ENCODE measurements at places on chromosomes 7 and 10. TPM values are rescaled to one million over a fixed set of nuclear protein-coding genes. Genes with fewer than 3 reads are reported as not detected.
A peak's percentile ranks its signal among the peaks of the same experiment; 100 is the strongest.

DNA sequence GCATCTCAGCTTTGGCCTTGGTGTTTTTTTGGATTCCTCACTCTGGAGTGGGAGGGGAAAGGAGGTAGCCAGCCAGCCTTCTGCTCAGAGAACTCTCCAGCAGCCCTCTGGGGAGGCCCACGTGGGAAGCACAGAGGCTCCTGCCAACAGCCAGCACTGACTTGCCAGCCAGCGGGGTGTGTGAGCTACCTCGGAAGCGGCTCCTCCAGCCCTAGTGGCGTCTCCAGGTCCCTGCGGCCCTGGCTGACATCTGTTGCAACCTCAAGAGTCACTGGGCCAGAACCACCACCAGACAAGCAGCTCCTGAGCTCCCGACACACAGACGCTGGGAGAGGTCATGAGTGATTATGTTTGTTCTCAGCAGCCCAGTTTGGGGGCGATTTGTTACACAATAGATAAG is 180.2 kb upstream of the FZD8 start:
- H3K27ac ChIP-seq, result no peak overlapping the region
- H3K4me3 ChIP-seq, result no peak overlapping the region
- no peaks in the 10 kb centered on the region for H3K27me3 ChIP-seq
- H3K4me1 ChIP-seq, result no peaks in the 10 kb centered on the region
- H3K36me3 ChIP-seq, result no peaks in the 10 kb centered on the region
- no peak for DNase-seq

DUSP5 gene
- total RNA-seq, result 61.7 TPM

CYP2C19 gene
- total RNA-seq, result not detected

DNA sequence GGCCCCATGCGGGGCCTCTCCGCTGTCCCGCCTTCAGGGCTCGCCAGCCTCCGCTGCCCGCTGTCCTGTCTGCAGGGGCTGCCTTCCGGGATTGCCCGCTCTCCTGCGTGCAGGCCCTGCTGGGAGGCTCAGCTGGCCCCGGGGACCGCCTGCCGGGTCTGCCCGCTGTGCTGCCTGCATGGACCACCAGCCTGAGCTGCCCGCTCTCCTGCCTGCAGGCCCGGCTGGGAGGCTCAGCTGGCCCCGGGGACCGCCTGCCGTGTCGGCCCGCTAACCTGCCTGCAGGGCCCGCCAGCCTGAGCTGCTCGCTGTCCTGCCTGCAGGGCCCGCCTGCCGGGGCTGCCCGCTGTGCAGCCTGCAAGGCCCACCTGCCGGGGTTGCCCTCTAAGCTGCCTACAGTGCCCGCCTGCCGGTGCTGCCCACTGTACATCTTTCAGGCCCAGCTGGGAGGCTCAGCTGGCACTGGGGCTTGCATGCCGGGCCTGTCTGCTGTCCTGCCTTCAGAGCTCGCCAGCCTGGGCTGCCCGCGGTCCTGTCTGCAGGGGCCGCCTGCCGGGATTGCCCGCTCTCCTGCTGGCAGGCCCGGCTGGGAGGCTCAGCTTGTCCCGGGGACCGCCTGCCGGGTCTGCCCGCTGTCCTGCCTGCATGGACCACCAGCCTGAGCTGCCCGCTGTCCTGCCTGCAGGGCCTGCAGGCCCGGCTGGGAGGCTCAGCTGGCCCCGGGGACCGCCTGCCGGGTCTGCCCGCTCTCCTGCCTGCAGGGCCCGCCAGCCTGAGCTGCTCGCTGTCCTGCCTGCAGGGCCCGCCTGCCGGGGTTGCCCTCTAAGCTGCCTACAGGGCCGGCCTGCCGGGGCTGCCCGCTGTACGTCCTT is 165.1 kb downstream of the GLRX3 start:
- no peak overlapping the region for H3K27ac ChIP-seq
- no peaks in the 10 kb centered on the region for H3K27me3 ChIP-seq
- DNase-seq, result peak; percentile 23
- H3K4me1 ChIP-seq, result no peaks in the 10 kb centered on the region
- no peak overlapping the region for H3K4me3 ChIP-seq

GRCh38 chr7:134031835-134032617 is 95.1 kb upstream of the LRGUK start:
- H3K4me1 ChIP-seq, result no peaks in the 10 kb centered on the region
- H3K36me3 ChIP-seq, result no peaks in the 10 kb centered on the region
- no peak for DNase-seq
- no peak overlapping the region for H3K27ac ChIP-seq

LRRN3 gene
- total RNA-seq, result 83.0 TPM

DNA sequence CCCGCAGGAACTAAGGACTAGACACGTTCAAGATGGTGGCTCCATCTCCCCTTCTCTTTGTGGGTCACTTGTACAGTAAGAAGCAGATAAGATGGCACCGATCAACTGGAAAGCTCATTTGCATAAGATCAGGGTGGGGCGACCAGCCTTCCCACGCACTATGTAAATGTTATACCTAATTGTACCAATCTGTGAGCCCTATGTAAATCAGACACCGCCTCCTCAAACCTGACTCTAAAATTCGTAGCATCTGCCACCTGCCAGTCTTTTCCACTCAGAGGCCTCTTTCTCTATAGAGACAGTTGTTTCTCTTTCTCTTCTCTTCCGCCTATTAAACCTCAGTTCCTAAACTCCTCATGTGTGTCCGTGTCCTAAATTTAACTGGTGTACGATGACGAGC is 324.5 kb downstream of the PHF14 start:
- H3K27me3 ChIP-seq, result no peaks in the 10 kb centered on the region
- no peak for DNase-seq
- H3K27ac ChIP-seq, result no peak overlapping the region
- no peak overlapping the region for H3K4me3 ChIP-seq

DNA sequence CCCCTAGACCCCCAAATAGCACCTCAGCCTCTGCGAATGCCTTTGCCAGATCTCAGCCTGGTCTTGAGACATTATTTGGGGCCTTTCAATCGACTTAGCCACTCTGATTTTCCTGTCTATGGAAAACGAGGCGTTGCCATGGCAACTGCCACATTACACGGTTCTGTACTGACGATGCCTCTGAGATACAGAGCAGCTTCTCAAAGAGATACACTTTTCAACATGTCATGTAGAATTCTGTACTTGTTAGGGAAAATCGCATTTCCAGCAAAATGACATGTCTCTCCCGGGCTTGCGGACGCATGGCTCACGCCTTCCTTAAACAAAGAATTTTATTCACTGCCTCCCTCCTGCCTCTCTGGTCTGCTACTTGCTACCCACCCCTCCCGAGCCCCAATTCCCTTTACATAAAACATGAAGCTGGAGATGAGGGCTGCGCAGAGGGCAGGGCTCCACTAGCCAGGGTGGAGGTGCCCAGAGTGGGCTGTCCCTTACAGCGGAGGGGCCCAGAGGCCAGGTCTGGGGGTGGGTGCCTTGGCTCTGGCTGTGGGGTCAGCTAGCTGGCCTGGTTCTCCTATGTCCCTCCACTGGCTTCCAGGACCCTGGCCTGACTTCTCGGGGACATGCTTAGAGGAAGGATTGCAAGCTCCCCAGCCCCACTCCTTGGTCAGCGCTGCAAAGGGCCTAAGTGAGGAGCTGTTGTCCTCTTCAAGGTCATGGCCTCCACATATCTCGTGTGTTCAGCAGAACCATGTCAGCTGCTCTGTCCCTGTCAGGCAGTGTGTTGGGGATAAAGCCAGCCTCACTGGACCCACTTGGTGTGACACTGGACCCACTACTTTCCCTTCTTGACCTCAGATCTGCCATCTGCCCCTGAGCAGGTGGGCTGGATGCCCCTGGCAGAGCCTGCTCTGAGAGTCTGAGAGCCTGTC is 342.5 kb downstream of the RPS24 start:
- H3K27ac ChIP-seq, result no peak overlapping the region
- no peaks in the 10 kb centered on the region for H3K36me3 ChIP-seq
- H3K4me3 ChIP-seq, result no peak overlapping the region
- no peak for DNase-seq
- H3K27me3 ChIP-seq, result no peaks in the 10 kb centered on the region

ANKRD1 gene
- 0.18 TPM for total RNA-seq

GRCh38 chr10:22466763-22467334 is 121.6 kb downstream of the SPAG6 start:
- peaks cover 7% of the 10 kb centered on the region for H3K27me3 ChIP-seq
- no peak overlapping the region for H3K27ac ChIP-seq
- no peaks in the 10 kb centered on the region for H3K4me1 ChIP-seq
- no peaks in the 10 kb centered on the region for H3K36me3 ChIP-seq
- H3K4me3 ChIP-seq, result no peak overlapping the region
- no peak for DNase-seq
